ENCODE measurements at places on chromosomes 4 and X. TPM values are rescaled to one million over a fixed set of nuclear protein-coding genes. Genes with fewer than 3 reads are reported as not detected.

GRCh38 chr4:55633903-55634302 lies 2.2 kb downstream of the NMU start:
- no peak for DNase-seq
- peaks cover 23% of the 10 kb centered on the region for H3K27me3 ChIP-seq
- peak overlapping the region; percentile 83 for H3K4me3 ChIP-seq

- peaks cover 4% of the 10 kb centered on the region for H3K27me3 ChIP-seq
- no peak overlapping the region for H3K27ac ChIP-seq
- DNase-seq, result no peak
- H3K36me3 ChIP-seq, result no peaks in the 10 kb centered on the region
- no peak overlapping the region for H3K4me3 ChIP-seq
- no peaks in the 10 kb centered on the region for H3K4me1 ChIP-seq
Measured at GRCh38 chr4:608236-608635, 17.1 kb upstream of the PDE6B start.

GRCh38 chr4:6684656-6685055 lies 9.0 kb upstream of the S100P start:
- peaks cover 15% of the 10 kb centered on the region for H3K4me1 ChIP-seq
- no peak for DNase-seq
- no peak overlapping the region for H3K27ac ChIP-seq

DNA sequence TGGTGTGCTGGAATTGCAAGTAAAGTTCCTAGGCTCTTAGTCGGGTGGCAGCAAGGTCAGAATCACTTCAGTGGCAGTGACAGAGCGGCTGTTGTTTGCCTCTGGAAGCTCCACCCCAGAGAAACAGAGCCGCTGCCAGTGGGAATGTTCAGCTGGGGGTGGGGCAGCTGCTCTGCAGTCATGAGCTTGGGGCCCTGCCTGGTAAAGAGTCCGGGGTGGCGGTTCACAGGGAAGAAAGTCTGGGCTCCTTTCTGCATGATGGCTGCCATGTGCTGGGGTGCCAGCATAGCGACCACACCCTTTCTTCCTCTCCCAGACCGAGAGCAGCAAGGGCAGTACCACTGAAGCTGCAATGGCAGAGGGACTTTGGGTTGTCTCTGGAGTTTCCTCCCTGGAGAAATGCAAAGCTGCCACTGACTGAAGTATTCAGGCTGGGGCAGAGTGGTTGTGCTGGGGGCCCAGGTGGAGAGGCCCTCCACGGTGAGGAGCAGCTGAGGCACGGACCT lies 108.8 kb upstream of the CENPE start:
- H3K36me3 ChIP-seq, result peaks cover 3% of the 10 kb centered on the region
- H3K4me3 ChIP-seq, result no peak overlapping the region
- peak overlapping the region; percentile 20 for H3K27ac ChIP-seq
- H3K4me1 ChIP-seq, result peaks cover 47% of the 10 kb centered on the region
- DNase-seq, result no peak
- no peaks in the 10 kb centered on the region for H3K27me3 ChIP-seq

- DNase-seq, result no peak
- H3K27me3 ChIP-seq, result no peaks in the 10 kb centered on the region
- H3K36me3 ChIP-seq, result no peaks in the 10 kb centered on the region
Measured at GRCh38 chr4:163915896-163916295, 421.4 kb downstream of the TMA16 start.

DNA sequence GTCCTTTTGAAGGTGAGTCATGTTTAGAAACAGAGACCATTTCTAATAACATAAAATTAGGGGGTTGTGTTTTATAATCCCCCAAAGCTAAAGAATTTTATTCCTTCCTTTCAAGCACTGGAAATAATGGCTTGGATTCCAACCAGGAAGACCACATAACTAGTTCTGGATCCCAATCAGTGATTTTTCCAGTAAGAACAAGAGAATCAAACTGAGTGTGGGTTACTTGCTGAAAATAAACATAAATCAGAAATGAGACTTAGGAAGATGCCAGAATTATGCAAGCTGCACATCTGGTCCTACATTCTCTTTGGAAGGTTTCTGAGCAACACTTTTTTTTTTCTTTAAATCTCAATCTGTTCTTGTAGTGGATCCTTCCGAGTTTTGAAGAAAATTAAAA lies 76.3 kb downstream of the SOWAHB start:
- H3K27me3 ChIP-seq, result peaks cover 3% of the 10 kb centered on the region
- H3K36me3 ChIP-seq, result no peaks in the 10 kb centered on the region
- H3K4me3 ChIP-seq, result no peak overlapping the region
- no peak overlapping the region for H3K27ac ChIP-seq
- H3K4me1 ChIP-seq, result no peaks in the 10 kb centered on the region

DNA sequence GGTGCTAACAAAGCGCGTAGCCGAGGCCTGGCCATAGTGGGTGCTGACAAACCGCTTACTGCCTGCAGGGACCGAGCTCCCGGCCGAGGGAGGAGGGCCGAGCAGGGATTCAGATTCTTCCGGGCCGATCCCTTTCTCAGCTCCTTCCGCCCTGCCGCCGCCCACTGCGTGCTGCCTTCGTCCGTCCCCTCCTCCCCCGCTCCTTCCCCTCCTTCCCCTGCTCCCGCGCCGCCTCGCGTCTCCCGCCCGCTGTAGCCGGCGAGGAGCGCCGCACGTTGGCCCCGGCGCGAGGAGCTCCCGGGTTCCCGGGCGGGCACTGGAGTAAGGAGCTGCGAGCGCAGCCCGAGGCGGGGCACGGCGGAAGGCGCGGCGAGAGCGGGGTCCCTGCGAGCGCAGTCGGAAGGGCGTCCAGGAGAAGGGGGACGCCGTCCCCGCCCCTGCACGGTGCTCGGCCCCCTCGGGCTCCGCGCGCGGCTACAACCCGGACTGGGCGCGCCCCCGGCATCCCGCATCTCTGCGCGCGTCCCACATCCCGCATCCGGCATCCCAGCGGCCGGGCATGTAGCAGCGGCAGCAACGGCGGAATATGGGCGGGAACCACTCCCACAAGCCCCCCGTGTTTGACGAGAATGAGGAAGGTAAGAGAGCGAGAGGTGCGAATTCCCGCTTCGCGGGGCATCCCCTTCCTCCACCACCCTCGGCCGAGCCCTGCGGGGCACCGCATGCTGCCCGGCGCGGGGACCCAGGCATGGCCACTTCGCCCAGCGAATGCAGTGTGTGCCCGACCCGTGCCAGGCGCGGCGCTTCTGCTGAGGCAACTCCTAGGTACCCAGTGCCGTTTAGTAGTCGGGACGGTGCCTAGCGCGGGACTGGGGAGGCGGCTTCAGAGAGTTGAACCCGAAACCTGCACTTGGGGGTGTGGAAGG lies at the start of gene STK32B:
Gene STK32B (plus strand): TSS at position 203 of the 926 bp plus-strand sequence.
- no peak within 1 kb of the TSS for H3K27ac ChIP-seq
- H3K4me3 ChIP-seq, result peak within 1 kb of the TSS; percentile 87
- peaks cover 68% of the 10 kb centered on the region for H3K27me3 ChIP-seq

DNA sequence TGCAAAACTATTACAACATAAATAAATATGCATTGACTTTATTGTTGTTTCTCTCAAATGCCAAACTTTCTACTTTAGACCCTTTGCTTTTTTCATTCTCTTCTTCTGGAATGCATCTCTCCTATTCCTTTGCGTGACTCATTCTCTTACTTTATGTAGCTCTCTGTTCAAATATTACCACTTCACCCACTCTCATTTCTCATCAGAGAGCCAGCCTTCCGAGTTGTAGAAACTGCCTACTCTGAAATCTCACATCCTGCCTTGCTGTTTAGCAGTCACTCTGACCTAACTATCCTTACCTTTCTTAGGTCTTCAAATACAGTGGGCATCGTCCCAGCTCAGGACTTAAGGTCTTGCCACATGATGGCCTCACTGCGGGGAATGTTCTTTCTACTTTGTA lies 143.5 kb downstream of the GALNTL6 start:
- H3K4me3 ChIP-seq, result no peak overlapping the region
- no peak overlapping the region for H3K27ac ChIP-seq
- H3K36me3 ChIP-seq, result no peaks in the 10 kb centered on the region

DNA sequence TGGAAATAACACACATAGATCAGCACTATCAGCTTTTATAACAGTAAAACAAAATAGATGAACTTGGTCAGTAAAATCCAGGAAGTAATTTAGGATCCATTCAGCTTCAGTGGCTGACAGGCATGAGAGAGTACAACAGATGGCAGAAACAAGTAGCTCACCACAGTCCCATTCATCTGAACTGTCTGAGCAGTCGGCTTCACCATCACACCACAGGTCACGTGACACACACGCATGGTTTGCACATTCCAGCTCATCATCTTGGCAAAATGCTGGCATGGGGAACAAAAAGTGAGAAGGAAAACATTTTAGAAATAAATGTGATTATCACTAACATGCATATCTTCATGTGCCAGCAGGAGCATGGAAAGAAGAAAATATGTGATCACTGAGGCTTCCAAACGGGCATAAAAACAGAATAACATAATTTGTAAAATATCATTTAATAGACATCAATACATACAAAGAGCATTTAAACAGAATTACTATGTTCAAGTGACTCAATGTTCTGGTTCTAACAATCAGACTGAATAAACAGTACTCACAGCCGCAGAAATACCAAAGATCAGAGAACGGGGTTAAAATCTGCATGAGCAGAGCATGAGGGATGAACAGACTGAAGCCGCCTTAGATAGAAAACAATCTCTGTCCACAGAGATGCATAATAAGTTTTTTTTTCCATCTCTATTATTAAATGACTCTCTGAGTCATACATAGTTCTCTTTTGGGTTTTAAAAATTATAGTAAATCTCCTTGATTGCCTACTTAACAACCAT lies 158.1 kb downstream of the ATP10D start:
- peaks cover under 1% of the 10 kb centered on the region for H3K27me3 ChIP-seq
- H3K4me1 ChIP-seq, result peaks cover 7% of the 10 kb centered on the region
- peaks cover 8% of the 10 kb centered on the region for H3K36me3 ChIP-seq
- H3K27ac ChIP-seq, result no peak overlapping the region
- DNase-seq, result no peak

- DNase-seq, result no peak
- H3K4me3 ChIP-seq, result no peak overlapping the region
- H3K36me3 ChIP-seq, result peaks cover 8% of the 10 kb centered on the region
- no peaks in the 10 kb centered on the region for H3K4me1 ChIP-seq
Measured at GRCh38 chr4:172826346-172826745, 342.3 kb upstream of the GALNT7 start.

Gene UGT2B15
- 0.25 TPM for total RNA-seq

- no peaks in the 10 kb centered on the region for H3K36me3 ChIP-seq
- no peak overlapping the region for H3K4me3 ChIP-seq
- no peak for DNase-seq
- no peak overlapping the region for H3K27ac ChIP-seq
- H3K4me1 ChIP-seq, result no peaks in the 10 kb centered on the region
Measured at GRCh38 chrX:118964252-118964651, 10.2 kb upstream of the LONRF3 start.

DNA sequence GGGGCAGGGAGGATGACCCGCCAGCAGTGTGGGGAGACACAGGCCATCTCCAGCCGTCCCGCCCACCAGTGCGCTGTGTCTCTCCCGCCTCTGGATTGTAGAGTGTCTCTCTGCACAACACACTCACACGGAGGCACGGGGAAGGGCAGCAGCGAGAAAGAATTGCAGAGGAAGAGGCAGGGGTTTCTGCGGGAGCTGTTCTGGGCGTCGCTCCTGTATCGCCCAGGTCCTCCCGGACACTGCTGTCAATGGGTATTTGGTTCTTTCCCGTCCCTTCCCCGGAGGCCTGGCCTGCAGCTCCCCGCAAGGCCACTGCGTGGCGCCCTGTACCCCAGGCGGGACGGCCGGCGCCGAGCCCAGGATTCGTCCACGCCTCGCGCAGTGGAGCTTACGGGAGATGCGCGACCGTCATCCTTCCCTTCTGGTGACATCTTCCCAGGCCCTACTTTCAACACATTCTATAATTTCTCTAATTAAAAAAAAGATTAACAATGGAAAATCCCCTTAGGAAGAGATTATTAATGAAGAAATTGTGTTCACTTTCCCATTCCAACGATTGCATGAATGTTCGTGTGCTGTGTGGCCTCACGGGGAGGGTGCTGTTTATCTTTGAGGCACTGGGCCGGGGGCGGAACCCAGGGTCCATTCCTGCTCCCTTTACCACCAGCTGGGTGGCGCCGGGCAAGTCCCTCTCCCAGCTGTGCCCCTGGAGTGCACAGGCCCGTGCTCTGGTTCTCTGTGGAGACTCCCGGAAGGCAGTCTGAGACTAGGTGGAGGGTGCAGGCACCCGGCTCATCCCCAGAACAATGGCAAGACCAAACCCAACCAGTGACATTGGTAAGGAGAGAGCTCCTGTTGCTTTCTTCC lies 95.7 kb downstream of the CPZ start:
- H3K4me1 ChIP-seq, result 0 out of 2 replicates have a peak, but pooled peaks cover 2% of the 10 kb centered on the region
- peak; percentile 89 for DNase-seq
- H3K27ac ChIP-seq, result no peak overlapping the region

GRCh38 chr4:103478734-103479133 lies 241.1 kb downstream of the TACR3 start:
- peaks cover 6% of the 10 kb centered on the region for H3K27me3 ChIP-seq
- no peak for DNase-seq
- H3K4me3 ChIP-seq, result no peak overlapping the region
- H3K36me3 ChIP-seq, result no peaks in the 10 kb centered on the region

Gene DGAT2L6
- not detected for total RNA-seq

Gene AMBN
- total RNA-seq, result not detected

Gene MTMR1
- 16.7 TPM for total RNA-seq

- H3K4me3 ChIP-seq, result peak overlapping the region; percentile 72
- peaks cover 61% of the 10 kb centered on the region for H3K4me1 ChIP-seq
- H3K27me3 ChIP-seq, result peaks cover 10% of the 10 kb centered on the region
- peak overlapping the region; percentile 93 for H3K27ac ChIP-seq
Measured at GRCh38 chr4:52657618-52658501, 1.2 kb downstream of the USP46 start.

Gene EGF
- 2.5 TPM for total RNA-seq

Gene GIMD1
- total RNA-seq, result not detected

Gene CLDN2
- total RNA-seq, result not detected

DNA sequence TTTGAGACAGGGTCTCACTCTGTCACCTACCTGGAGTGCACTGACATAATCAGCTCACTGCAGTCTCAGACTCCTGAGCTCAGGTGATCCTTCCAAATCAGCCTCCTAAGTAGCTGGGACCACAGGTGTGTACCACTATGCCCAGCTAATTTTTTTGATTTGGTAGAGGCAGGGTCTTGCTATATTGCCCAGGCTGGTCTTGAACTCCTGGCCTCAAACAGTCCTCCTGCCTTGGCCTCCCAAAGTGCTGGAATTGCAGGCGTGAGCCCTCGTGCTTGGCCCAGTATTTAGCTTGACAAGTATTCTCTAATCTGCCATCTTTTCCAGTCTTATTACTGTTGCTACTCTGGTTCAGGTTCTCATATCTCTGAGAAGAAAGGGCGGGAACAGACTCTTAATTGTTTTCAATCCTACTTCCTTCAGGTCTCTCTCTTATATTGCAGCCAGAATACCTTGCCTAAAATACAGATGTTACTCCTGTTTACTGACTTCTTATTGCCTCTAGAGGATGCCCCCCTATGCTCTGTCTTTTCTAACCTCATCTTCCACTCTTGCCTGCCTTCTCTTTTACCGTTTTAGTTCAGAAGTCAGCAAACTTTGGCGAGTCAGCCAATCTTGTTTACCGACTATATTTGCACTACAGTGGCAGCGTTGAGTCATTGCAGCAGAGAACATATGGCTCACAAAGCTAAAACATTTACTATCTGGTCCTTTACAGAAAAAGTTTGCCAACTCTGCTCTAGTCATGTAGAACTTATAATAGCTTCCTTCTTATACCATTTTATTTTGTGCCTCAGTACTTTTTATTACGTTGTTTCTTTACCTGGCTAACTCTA lies 19.0 kb downstream of the MRPL1 start:
- H3K27ac ChIP-seq, result peak overlapping the region; percentile 25
- peaks cover 22% of the 10 kb centered on the region for H3K4me1 ChIP-seq
- no peak overlapping the region for H3K4me3 ChIP-seq
- H3K27me3 ChIP-seq, result no peaks in the 10 kb centered on the region
- DNase-seq, result no peak

Gene FDCSP
- not detected for total RNA-seq
